ENCODE measurements at places on chromosomes 12 and 14.
A peak's percentile ranks its signal among the peaks of the same experiment; 100 is the strongest.

GRCh38 chr12:45433441-45433868 is 217.6 kb downstream of the ANO6 start:
- DNase-seq = no peak

DNA sequence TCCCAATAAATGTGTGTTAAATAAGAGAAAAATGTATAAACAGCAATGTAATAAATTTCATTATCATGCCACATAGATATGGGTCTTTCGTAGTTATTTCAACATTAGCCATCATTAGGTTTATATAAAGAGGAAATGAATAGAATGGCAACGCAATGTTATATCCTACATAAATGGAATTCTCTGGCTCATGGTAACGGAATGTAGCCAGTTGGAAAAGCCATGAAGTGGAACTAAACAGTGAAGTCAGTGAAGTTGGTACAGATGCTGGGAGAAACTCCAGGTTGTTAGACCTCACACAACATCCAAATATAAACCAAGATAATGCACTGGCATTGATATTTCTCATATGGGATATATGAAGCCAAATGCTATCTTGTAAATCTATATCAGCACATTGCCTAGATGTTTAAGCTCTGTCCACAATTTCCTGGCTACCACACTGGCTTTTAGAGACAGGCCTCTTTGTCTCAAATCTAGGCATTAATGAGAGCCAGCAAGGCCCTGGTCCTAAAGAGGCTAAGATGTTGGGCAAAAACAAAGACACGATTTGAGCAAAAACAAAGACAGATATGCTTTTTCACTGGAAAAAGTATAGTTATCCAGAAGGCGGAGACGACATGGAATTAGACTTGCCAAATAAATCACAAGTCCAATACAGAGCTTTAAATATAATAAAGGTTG is 861.0 kb downstream of the RPS29 start:
- DNase-seq = no peak

DNA sequence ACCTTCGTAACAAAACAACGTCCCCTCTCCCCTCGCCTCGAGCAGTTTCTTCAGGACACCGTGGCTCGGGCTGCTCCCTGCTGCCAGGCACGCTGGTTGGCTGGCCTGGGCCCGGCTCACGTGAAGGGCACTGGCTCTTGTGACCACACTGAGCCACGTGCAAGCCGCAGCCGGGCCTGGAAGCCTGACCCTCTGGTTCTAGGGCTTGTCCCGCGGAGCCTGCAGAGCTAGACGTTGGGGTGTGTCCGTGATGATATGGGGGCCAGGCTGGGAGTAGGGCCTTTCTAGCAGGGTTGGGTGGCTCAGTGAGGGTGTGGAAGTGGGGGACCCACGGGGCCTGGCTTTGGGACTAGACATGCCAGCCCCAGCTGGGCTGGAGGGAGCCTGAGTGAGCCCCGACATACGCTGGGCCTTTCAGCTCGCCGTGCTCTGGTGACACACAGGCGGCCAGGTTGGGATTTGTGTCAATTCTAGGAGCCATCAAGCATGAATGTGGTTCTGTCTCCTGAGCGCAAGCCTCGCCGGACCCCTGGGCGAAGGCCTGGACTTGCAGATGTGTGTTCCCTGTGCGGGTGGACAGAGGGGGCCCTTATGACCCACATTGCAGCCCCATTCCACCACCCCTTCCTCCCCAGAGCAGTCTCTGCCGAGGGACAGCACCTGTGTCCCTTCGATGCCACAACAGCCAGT is 13.6 kb upstream of the AMN start:
- no peak for DNase-seq

DNA sequence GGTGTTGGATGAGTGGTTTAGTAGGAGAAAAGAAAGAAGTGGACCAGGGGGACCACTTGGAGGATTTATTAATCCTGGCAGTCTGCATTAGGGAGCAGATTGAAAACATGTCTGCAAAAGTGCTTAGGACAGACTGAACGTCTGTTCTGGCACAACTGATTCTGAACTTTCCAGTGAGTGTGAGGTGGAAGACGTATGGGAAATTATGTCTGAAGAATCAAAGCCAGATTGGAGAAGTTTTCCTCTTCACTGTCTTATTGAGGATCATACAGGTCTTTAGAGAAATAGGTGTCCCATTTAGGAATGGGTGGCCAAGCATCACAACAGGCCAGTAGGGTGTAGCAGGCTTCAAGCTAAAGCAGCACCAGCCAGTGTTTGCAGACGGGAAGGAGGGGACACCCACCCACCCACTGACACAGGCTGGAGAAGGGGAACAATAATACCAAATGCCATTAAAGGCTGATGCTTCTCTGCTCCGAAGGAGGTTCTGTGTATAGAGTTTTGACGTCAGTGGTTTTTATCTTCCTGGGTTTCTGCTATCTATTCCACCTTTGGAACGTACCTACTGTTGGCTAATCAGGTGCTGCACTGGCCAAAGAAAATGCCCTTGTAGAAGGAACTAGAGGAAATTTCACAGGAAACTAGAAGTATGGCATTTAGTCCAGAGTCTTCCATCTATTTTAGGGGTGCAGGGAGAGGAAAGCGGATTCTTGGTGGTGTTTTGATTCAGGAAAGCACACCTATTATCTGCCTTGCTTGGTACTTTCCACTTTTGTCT is 1.8 kb downstream of the SRRM4 start:
- no peak for DNase-seq

DNA sequence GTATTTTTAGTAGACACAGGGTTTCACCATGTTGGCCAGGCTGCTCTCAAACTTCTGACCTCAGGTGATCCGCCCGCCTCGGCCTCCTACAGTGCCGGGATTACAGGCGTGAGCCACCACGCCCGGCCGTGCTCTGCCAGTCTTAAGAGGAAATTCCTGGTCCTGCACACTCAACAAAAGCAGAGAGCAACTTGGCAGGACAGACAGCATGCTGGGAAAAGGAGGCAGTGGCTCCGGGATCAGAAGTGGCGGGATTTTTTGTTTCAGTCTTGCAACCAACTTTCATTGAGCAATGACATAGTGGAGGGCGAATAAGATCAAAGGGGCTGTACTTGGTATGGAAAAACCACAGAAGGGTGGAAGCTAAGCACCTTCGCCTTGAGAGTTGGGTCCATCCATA is 2.1 kb downstream of the CKAP4 start:
- DNase-seq = no peak

DNA sequence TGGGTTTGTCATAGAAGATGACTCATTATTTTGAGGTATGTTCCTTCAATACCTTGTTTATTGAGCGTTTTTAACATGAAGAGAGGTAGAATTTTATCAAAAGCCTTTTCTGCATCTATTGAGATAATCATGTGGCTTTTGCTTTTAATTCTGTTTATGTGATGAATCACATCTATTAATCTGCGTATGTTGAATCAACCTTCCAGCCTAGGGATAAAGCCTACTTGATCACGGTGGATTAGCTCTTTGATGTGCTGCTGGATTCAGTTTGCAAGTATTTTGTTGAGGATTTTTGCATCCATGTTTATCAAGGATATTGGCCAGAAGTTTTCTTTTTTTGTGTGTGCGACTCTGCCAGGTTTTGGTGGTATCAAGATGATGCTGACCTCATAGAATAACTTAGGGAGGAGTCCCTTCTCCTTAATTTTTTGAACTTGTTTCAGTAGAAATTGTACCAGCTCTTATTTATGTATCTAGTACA is 602.6 kb downstream of the SNAPC1 start:
- no peak for DNase-seq

DNA sequence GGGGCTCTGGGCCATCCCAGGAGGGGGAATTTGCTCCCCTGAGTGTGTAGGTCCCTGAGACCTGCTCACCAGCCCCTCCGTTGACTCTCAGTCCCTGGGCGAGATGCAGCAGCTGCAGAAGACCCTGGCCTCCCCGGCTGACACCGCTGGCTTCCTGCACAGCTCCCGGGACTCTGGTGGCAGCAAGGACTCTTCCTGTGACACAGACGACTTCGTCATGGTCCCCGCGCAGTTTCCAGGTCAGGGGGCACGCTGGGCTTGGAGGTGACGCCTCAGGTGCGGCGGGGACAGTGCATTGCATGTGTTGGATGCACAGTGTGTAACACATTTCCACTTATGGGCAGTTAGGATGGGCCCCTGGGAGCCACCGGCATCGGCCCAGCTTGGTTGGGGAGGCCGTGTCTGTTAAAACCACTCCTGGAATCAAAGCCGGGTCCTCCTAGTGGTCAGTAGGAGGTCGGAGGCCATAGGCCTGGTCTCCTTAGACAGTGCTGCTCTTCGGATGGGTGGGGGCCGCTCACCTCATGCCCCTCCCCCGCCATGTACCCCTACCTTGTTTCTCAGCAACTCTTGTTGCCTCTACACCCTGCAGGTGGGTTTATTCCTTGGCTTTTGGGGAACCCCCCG is 17.1 kb upstream of the PUS1 start:
- DNase-seq = no peak

GRCh38 chr14:99067141-99067920 is 204.7 kb downstream of the BCL11B start:
- DNase-seq = no peak

GRCh38 chr12:7989827-7990491 is 42.6 kb upstream of the FOXJ2 start:
- peak; percentile 19 for DNase-seq

DNA sequence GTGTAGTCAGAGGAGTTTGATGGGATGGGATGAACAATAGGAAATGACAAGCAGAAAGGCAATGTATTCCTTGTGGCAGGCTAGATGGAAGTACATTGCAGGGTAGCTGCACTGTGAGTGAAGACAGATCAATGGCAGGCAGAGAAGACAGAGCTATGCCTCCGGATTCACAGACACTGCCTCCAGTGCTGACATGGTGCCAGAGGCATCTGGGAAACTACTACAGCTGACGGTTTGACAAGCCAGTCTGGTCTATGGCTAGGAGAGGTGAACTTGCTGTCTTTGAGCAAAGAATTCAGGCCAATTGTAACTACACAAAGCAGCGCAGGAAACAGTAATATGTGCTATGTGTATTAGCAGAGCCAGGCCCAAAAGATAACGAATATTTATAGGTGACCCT is 193.5 kb downstream of the DIO2 start:
- no peak for DNase-seq

GRCh38 chr12:51517316-51517715 is 73.7 kb upstream of the SCN8A start:
- no peak for DNase-seq

- DNase-seq = no peak
Observed at GRCh38 chr12:92506891-92507290, 195.9 kb upstream of the PLEKHG7 start.

DNA sequence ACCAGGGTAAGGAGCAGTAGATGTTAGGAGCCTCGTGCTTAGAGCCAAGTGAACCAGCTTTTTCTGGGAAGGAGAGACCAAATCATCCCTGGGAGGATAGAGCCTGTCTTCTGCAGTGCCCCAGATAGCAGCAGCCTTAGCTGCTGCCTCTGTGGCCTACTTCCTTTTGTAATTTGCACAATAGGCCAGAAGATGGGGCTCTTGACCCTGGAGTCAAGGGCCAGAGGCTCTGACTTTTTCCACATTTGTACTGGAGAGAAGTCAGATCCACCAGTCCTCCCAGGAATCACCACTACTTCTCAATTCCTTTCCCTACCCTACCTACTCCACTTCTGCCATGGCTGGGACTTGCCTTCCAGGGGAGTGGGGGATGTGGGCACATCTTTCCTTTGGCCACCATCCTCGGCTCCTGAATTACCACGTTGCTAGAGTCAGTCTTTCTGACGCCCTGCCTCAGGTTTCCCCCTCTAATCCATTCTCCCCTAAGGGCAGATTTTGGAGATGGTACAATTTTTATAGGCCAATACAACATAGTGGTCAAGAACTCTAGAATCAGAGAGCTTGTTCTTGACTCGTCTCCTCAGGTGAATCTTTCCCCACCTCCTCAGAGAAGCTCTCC is 3.3 kb upstream of the SLC4A8 start:
- no peak for DNase-seq

DNA sequence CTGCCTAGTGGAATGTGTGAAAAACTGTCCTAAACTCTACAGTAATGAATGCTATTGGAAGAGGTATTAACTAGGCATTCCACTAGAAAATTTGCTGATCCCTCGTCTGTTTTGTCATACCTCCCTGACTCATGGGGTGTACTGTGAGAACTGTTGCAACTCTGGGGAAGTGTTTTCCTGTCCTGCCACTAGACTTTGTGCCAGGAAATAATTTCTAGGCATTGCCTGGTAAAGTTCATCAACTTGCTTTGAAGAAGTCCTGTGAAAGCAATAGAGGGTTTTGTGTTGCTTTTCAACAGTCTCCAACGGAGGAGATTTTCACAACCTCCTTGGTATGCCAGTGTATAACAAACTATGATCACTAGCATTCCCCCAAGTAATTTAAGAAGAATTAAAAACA is 139.9 kb downstream of the AKAP6 start:
- no peak for DNase-seq

DNA sequence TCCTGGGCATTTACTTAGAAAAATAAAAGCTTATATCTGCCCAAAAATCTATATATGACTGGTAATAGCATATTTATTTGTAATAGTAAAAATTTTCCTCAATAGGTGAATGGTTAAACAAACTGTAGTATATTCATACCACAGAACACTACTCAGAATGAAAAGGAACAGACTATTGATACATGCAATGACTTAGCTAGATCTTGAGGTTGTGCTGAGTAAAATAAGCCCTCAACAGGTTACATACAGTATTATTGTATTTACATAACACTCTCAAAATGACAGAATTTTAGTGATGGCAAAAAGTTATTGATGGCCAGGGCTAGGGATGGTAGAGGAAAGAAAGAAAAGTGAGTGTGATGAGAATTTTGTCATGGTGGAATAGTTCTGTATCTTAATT is 178.4 kb downstream of the BMP4 start:
- no peak for DNase-seq

GRCh38 chr12:79023261-79023660 is 158.7 kb downstream of the SYT1 start:
- no peak for DNase-seq

DNA sequence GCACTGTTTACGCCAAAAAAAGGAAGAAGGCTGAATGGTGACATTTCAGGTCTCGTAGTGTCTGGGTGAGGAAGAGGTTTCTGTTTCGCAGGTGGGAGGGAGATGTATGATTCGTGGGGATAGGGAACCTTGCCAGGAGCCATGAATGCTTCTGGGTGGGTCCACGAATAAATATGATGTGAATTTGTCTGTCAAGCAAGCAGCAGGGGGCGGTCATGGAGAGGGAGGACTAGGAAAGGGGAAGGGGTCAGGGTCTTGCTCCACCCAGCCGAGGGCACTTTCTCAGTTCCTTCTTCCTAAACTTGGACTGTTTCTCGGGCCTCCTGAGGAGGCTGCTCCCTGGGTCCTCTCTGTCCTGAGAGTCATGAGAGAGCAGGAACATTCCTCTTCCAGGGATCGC is 72.5 kb downstream of the LGMN start:
- no peak for DNase-seq
